ENCODE measurements at places on chromosomes 3 and 15.

GRCh38 chr3:109184726-109185125, 48.2 kb downstream of the C3orf85 start:
- DNase-seq = no peak

- DNase-seq = no peak
These were observed 33.5 kb upstream of the MFSD1 start for GRCh38 chr3:158768361-158768787.

DNA sequence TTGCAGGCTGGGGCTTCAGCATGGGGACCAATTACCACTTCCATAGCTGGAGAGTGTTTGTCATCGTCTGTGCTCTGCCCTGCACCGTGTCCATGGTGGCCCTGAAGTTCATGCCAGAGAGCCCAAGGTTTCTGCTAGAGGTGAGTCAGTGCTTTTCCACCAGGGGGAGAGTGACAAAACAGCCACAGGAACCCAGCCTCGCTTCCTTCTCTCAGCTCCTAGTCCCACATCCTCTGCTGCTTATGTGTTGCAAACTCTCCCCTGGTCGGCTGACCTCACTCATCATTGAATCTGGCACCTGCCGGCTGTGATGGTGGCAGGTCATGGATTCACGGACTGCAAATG, 158.3 kb downstream of the SV2B start:
- peak; percentile 43 for DNase-seq

- DNase-seq = no peak
These were observed 66.2 kb downstream of the TAFA4 start for GRCh38 chr3:68866157-68866556.

DNA sequence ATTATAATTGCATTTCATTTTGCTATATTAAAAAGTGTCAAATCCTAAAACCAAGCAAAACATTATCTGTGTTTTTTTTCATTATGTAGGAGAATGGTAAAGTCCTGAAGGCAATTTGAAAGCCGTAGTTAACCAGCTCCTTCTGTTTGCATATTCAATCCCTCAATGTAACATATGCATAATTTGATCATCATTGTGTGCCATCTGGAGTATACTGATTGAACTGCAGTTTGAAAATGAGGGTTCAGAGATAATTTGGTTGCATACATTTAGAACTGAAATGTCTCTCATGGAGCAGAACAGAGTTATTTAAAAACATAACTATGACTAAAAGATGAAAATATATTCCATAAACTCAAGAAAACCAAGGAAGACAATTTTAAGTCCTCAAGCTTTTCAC, 518.6 kb downstream of the GBE1 start:
- DNase-seq = peak; percentile 10

DNA sequence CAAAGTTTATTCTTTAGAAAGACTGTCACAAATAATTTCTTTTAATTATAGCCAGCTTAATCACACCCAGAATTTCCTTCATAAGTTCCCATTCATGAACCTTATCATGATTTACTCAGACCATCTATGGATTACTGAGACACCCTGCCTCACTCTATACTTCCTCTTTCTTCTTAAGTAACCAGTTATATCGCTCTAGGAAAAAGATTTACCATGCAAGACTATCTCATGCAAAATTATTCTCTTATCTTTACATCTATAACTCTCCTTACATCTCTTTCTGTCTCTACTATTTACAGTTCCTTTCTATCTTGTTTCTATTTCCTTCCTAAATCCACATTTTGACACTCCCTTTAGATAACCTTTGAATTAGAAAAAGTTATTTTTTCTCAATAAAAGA, 316.8 kb downstream of the POLQ start:
- no peak for DNase-seq

DNA sequence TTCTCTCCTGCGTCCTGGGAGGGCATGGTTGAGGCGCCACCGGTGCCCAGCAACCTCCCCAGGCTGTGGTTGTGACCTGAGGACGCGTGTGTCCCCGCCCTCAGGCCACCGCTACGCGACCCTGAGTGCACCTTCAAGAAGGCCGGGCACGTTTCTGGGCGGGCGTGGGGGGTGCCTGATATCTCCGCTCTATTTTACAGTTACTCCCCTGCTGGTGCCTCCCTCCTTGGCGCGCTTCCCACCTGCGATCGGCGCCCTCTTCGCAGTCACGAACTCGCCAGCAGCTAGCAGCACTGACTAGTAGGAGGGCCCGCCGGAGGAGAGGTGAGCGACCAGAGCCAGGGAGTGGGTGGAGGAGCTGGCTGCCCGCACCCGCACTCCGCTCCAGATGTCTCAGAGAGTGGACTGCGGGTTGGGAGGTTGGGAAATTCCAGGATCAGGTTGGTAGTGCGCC, 43.2 kb upstream of the POLG start:
- no peak for DNase-seq

GRCh38 chr15:70289191-70289955, 191.7 kb upstream of the TLE3 start:
- no peak for DNase-seq

- DNase-seq = no peak
These were observed 7.4 kb downstream of the MKRN3 start for GRCh38 chr15:23572844-23573243.

DNA sequence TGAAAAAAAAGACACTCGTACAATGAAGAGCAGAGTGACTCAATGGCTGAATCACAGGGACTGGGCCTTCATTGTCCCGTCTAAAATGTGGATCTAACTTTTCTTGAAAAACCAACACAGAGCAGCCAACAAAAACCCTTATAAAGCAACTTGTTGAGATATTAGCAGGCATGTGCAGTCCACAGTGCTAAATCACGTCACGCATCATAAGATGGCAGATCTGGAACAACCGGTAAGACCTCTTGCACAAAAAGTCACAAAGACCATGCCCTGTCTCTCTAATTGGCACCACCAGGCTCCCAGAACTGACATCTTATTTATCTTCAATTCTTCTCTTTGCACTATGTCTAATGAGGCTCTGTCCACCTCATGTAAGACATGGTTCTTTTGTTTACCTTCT, 177.0 kb downstream of the MAGI1 start:
- no peak for DNase-seq

DNA sequence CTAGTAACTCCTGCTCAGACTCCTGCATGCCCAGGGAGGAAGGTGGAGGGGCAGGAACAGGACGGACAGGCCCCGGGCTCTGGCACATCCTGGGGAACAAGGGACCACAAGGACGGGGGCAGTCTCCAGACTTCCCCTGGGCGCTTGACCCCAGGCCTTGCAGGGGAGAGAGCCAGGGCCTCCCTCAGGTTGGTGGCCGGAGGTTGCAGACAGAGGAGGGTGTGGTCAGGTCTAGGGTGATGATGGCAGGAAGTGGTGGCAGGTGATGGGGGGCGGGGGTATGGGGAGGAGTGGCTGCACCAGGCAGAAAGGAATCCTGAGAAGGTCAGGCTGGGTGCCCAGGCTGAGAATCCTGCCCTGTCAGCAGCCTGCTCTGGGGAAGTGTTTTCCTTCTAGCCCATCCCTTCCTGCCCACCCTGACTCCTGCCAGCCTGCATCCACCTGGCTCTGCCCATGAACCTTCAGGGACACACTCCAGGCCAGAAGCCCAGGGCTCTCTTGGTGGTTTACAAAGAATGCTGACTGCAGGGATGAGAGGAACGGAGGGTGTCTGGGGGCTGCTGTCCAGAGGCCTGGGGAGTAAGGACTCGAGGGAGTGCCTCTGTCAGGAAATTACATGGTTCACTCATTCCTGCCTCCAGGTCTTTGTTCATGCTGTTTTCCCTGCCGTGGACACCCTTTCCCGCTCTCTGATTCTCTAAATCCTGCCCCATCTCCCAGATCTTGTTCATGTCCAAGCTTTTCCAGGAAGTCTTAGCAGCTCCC, 15.8 kb downstream of the LOXL1 start:
- DNase-seq = no peak

DNA sequence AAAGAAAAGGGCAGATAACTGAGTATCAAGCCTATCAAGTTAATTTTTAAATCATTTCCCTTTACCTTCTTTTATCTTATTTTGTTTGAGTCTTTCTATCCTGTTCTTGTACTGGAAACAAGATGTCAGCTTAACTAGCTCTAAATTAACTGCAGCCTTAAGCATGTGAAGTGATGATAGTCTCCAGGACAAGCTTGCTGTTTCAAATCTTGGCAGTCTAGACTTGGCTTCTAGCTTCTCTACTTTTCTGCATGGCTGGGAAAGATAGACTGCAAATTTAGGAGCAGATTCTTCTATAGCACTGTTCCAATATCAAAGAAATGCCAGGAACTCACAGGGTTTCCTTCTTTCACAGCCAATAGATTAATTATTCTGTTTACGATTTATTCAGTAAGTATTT, 1034.4 kb downstream of the TUSC7 start:
- DNase-seq = no peak

- no peak for DNase-seq
These were observed 18.4 kb upstream of the GABRA5 start for GRCh38 chr15:26848498-26848897.

- DNase-seq = no peak
These were observed 85.1 kb upstream of the PIAS1 start for GRCh38 chr15:67968966-67969365.

DNA sequence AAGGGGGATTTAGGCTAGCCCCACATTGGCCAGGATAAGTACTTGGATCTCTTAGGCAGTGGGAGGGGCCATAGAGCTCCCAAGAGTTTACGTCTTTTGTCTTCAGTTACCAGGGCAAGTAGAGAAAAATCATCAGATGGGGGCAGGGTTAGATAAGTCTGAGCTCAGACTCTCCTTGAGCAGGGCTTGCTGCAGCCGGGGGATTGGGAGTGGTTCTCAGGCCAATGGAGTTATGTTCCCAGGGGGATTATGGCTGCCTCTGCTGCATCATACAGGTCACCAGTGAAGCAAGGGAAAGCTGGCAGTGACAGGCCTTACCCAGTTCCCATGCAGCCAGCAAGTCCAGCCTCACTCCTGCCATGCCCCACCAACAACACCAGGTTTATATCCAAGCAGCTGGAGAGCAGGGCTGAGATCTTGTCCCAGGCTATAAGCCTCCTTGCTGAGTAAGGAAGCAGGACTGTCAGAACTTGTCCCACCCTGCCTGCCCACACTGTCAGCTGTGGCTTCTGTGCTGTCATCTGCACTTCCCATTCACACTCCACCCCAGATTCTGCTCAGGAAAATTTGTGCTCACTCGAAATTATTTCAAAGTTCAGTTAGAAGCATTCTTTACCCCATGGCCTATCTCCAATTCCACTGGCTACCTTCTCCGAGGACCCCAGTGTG, 215.3 kb downstream of the FAM43A start:
- no peak for DNase-seq

DNA sequence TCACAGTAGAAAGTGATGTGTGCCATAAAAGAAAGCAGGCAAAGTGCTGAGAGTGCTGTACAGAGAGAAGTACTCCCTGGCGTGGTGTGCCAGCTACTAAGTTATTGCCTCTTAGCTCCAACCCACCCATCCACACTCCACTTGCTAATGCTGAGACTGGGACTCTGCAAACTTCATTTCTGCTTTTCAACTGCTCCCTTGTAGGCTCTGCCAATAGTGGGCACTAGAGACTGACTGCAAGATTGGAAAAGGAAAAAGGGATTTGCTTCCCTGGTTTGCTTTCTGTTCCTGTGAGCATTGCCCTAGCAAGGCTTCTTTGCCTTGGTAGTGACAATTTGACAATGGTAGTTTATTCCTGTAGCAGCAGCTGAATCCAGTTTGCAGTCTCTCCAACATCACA, 56.5 kb upstream of the TMEM108 start:
- DNase-seq = no peak

DNA sequence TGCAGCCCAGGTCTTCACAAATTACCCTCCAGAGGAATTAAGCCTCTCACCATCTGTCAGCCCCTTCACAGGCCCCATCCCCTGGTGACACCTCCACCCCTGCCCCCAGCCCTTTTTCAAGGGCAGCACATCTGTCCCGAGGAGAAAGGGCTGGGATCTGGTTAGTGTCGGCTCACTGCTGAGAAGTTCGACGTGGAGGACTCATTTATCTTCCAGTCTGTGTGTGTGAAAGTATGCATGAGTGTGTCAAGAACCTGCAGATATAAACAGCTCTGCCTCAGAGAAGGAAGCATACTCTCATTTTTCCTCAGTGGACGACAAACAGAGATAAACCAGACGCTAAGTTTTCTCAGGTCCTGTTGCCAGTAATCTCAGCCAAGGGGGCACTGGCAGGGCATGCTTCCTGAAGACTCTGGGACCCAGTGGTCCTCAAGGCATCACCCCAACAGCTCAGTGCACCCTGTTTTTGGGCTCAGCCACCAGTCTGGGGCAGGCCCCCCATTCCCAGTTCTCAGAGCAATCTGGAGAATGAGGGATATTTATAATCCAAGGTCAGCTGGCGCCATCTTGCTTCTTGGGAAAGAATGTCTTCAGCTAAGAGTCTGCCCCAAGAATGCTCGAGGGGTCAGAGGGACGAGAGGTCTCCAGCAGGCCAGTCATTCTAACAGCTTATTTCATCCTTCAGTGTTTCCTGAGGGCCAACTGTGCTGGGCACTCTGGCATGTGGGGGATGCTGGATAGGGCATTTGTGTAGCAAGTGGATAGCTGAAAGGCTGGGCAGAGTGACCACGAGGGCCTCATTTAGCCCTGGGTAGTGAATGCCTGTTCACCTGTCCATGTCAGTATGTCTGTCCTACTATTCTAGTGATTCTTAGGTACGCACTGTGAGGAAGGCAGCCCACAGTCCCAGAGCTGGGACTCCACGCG, 73.6 kb downstream of the ADCY5 start:
- DNase-seq = no peak

- peak; percentile 93 for DNase-seq
These were observed at the start of gene MTFMT for GRCh38 chr15:65028921-65029735. Gene MTFMT (minus strand): TSS chr15:65029639. CDS start chr15:65029613, 26 bp downstream.

DNA sequence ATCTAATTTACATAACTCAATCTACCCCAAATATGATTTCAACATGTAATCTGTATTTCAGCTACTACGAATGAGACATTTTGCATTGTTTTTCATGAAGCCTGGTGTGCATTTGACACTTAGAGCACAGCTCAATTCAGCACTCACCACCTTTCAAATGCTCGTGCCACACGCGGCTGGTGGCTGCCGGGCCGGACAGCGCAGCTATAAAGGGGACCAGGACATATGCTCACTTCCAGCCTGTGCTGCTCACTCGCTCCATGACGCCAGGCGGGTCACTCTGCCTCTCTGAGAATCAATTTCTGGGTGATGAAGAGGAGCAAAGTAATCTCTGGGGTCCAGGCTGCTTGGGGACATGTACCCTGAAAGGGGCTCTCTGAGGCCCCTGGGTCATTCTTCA, 93.1 kb downstream of the WNT7A start:
- DNase-seq = no peak

GRCh38 chr3:186825294-186825821, 17.2 kb upstream of the ADIPOQ start:
- DNase-seq = no peak

DNA sequence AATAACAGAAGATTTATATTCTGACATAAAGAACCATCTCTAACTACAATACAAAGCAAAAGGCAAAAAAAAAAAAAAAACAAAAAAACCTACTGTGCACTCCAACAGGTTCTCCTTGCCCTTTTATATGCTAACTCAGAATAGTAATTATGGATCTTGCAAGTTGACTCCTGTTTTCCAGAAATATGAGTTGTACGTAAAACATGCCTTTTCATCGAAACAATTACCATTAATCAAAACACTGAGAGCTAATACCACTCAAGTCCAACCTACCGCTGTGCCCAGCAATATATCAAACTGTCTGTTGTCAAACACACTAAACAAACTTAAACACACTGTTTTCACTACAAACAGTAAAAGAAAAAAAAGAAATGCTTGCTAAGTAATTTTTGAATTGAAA, 389.8 kb downstream of the TBC1D5 start:
- peak; percentile 11 for DNase-seq

All from HEK293T (cell line).